Neural crest cell (in vitro differentiated cells): ENCODE measurements at places on chromosomes 16 and 17. TPM values are rescaled to one million over a fixed set of nuclear protein-coding genes. Genes with fewer than 3 reads are reported as not detected.

ACSM5 gene
- not detected in 2 replicates for total RNA-seq

KCNJ18 gene
- total RNA-seq, result not detected in 2 replicates

KRTAP4-3 gene
- not detected in 2 replicates for total RNA-seq

SCNN1G gene
- not detected in 2 replicates for total RNA-seq

HIGD1B gene
- not detected in 2 replicates for total RNA-seq

SLX4 gene
- total RNA-seq, result 17.2 and 17.7 TPM in 2 replicates

- DNase-seq, result no peak
- peaks cover 19% of the 10 kb centered on the region for H3K4me1 ChIP-seq
- peak overlapping the region; percentile 95 for H3K4me3 ChIP-seq
These were observed 593 bp downstream of the CDIPT start for GRCh38 chr16:29862383-29862883.

GRCh38 chr17:34364751-34365150 lies 1.7 kb upstream of the CCL1 start:
- no peaks in the 10 kb centered on the region for H3K36me3 ChIP-seq
- no peaks in the 10 kb centered on the region for H3K4me1 ChIP-seq
- no peak for DNase-seq
- H3K27me3 ChIP-seq, result peaks cover 42% of the 10 kb centered on the region

GRCh38 chr16:89822188-89823086 lies 5.8 kb upstream of the SPIRE2 start:
- H3K27me3 ChIP-seq, result no peaks in the 10 kb centered on the region
- DNase-seq, result peak; percentile 23
- H3K36me3 ChIP-seq, result peaks cover 2% of the 10 kb centered on the region
- H3K4me1 ChIP-seq, result peaks cover 40% of the 10 kb centered on the region
- H3K4me3 ChIP-seq, result peak overlapping the region; percentile 78

DNA sequence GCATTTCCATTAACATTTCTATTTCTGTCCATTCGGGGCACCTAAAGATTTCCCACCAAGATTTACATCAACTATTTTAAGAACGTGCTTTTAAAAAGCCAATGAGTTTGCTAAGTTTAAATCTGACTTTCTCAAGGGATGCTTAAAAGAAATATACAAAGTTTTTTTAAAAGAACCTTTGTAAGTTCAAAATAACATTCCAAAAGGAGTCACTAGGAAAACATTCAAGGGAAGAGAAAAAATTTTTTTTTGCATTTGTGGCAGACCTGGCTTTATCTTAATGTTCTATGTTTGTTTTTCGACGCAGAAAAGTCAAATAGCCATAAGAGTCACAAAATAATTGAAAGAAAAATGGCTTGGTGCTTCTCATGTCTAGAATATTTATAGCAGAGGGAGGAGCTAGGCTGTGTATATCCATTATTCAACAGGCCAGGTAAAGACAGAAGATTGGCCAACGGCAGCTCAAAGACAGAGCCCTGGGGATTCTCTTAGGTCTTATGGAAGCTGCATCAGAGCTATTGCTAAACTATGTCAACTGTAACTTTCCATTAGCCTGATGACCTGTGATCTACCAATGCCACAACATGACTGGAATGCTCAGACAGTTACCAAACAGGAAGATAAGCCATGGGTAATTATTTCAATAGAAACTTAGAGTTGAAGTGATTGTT lies 37.8 kb upstream of the MYOCD start:
- no peak for DNase-seq
- H3K27ac ChIP-seq, result no peak overlapping the region

DNA sequence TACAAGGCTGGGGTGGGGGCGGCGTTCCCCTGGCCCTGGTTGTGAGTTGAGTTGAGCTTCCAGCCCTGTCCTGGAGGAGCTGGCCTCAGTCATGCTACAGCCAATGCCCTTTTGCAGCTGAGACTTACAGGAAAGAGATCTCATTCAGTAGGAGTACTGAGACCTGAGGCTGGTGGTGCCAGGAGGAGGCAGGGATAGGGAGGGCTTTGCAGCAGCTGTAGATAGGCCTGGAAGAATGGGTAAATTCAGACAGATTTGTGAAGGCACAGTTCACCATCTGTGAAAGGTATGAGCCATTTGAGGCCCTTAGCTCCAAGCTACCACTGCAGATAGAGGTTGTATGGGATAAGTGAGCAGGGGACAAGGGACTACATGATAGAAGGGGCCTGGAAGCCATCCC lies 5.6 kb downstream of the STX4 start:
- H3K27ac ChIP-seq, result no peak overlapping the region
- no peaks in the 10 kb centered on the region for H3K27me3 ChIP-seq
- H3K4me1 ChIP-seq, result peaks cover 4% of the 10 kb centered on the region
- DNase-seq, result no peak
- peaks cover 2% of the 10 kb centered on the region for H3K36me3 ChIP-seq

GRCh38 chr16:17728196-17728595 lies 257.4 kb upstream of the XYLT1 start:
- no peak for DNase-seq
- no peaks in the 10 kb centered on the region for H3K4me1 ChIP-seq
- no peaks in the 10 kb centered on the region for H3K36me3 ChIP-seq
- no peak overlapping the region for H3K4me3 ChIP-seq

- H3K27me3 ChIP-seq, result peaks cover 26% of the 10 kb centered on the region
- no peak for DNase-seq
- H3K27ac ChIP-seq, result no peak overlapping the region
These were observed 2.6 kb downstream of the EXOC3L1 start for GRCh38 chr16:67187175-67187890.

DNA sequence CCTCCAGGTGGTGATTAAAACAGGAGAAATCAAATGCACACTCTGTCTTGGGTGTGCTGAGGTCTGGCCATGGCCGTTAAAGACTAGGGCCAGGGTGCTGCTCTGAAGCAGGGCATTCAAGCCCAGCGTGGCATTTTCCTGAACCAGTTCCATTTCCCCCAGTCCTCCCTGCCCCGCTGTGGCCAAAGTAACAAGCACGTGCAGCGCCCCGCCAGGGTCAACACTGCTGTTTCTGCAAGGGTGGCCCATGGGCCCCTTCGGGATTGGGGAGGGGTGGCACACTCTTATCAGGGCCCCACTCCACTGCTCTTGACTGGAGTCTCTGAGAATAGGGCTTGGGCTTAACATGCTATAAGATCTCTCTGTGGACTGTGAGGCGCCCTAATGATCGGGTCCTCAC lies 72.9 kb downstream of the IL21R start:
- no peak for DNase-seq
- H3K27me3 ChIP-seq, result no peaks in the 10 kb centered on the region
- peaks cover 22% of the 10 kb centered on the region for H3K36me3 ChIP-seq
- H3K4me3 ChIP-seq, result no peak overlapping the region

DNA sequence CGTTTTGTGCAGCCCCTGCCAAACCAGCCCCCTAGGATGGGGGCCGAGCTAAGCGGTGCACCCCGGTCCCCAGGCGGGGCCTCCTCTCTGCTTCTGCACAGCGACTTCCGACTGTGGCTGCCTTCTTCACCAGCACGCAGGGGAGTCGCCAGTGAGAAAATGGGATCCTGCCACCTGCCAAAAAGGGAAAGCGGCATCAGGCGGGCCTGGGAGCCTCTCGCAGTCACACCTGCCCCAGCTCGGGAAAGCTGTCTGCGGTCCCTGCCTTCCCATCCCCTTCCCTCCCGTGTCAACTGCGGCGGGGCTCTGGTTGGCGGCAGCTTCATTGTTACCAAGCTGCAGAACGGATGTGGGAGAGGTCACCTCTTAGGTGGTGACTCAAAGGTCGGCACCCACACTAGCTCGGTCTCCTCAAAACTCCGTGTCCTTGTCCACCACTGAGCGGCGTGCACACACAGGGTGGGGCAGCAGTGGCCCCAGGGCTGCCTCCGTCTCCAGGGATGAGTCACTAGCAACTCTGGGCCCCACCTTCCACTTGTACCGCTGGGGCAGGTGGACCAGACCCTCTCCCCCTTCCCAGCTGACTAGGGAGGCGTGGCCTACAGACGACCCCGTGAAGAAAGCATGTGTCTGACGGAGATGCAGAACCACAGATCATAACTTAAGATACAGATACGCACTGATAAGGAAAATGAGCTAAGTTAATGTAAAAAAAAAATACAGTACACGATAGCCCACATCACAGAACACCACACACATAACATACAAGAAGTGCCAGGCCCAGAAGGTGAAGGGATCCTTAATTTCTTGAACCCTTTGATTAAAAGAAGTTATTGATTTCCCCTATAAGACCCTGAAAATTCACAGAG lies 1.5 kb upstream of the PCYT2 start:
- peak overlapping the region; percentile 86 for H3K4me3 ChIP-seq
- peaks cover 18% of the 10 kb centered on the region for H3K4me1 ChIP-seq
- H3K27me3 ChIP-seq, result no peaks in the 10 kb centered on the region
- DNase-seq, result no peak
- peaks cover 7% of the 10 kb centered on the region for H3K36me3 ChIP-seq

GRCh38 chr16:80040814-80041213 lies 440.3 kb upstream of the MAF start:
- DNase-seq, result no peak
- H3K36me3 ChIP-seq, result no peaks in the 10 kb centered on the region
- peak overlapping the region; percentile 17 for H3K27ac ChIP-seq
- no peak overlapping the region for H3K4me3 ChIP-seq
- peaks cover 11% of the 10 kb centered on the region for H3K4me1 ChIP-seq
